ENCODE measurements at places on chromosomes 12 and 14.

DNA sequence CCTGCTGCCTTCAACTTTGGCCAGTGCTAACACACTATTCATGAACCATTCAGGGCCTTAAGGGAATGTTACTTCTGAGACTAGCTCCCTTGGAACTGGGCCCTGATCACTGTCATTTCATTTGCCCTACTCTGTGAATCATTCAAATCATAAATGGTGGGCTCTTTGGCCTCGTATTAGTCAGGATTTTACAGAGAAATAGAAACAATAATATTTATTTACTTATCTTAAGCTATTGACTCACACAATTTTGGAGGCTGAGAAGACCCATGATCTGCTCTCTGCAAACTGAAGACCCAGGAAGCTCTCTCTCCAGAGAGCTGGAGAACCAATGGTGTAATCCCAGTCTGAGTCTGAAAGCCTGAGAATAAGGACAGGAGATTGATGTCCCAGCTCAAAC lies 398.5 kb downstream of the LRIG3 start:
- DNase-seq, result no peak

DNA sequence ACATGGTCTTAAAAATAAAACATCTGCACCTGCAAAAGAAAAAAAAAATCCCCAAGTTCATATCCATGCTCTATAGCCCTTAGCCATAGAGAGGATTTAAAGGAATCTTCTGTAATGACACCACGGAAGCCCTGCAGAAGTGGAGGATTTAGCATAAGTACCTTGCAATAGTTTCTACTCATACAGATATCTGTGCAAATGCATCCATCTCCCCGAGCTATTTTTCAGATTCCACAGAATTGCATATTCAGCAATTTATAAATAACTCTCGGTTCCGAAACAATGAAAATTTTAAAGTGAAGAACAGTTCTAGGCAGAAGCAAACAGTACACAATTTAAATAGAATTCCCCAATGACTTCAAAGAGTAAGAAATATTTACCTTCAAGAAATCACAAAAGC lies 424 bp downstream of the IGF1 start:
- no peak for DNase-seq

- no peak for DNase-seq
These were observed 53.1 kb downstream of the CNTN1 start for GRCh38 chr12:40745386-40745785.

- DNase-seq, result no peak
These were observed 86.3 kb downstream of the DRAM1 start for GRCh38 chr12:101963697-101964096.

DNA sequence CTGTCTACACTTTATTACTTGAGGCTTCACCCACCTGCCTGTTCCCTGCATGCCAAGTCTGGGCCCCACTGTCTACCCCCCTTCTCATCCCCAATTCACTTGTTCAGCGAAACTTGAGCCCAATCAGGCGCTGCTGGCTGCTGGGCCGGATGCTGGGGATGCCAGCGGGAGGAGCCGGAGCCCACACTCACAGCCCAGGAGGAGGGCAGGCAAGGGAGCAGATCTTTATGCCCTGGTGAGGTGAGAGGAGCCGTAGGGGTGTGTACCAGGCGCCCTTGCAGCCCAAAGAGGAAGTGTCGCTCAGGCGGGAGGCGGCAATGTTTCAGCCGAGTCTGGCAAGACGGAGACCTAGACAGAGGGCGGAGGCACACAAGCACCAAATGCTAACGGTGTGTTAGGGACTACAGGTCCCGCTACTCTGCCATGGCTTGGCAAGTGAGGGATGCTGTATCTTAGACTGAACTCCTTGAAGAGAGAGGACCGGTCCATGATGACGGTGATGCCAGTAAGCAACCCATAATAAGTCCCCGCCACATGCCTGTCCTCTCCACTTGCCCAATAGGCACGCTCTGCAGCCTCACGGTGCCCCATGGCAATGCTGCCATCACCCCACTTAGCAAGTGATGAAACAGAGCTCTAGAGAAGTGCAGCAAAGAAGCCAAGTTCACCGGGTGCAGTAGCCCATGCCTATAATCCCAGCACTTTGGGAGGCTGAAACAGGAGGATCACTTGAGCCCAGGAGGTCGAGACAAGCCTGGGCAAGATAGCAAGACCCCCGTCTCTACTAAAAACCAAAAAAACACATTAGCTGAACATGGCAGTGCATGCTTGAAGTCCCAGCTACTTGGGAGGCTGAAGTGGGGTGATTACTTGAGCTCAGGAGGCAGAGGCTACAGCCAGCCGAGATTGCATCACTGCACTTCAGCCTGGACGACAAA lies 41.6 kb downstream of the LRRC74A start:
- no peak for DNase-seq

GRCh38 chr14:94914191-94914590 lies 144.3 kb upstream of the GSC start:
- DNase-seq, result no peak

Measured in LNCaP clone FGC (cell line).